GM04504 (cell line): ENCODE measurements at places on chromosomes 16 and 17.
A peak's percentile ranks its signal among the peaks of the same experiment; 100 is the strongest.

DNA sequence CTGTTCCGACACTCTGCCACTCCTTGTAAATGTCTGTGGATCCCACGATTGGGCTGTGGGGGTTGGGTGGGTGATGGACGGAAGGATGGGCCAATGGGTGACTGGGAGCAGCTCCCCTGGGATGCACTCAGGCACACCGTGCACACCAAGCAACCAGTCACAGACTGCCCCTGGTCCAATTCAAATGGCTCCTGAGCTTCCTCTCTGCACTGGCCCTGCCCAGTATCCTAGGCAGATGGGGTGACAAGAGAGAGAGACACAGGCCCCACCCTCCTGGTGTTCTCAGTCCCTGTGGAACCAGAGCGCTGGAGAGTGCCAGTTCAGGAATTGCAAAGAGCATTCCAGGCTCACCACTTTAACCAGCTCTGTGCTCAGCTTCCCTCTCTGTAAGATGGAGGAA is 32.8 kb downstream of the BEAN1 start:
- DNase-seq, result no peak

DNA sequence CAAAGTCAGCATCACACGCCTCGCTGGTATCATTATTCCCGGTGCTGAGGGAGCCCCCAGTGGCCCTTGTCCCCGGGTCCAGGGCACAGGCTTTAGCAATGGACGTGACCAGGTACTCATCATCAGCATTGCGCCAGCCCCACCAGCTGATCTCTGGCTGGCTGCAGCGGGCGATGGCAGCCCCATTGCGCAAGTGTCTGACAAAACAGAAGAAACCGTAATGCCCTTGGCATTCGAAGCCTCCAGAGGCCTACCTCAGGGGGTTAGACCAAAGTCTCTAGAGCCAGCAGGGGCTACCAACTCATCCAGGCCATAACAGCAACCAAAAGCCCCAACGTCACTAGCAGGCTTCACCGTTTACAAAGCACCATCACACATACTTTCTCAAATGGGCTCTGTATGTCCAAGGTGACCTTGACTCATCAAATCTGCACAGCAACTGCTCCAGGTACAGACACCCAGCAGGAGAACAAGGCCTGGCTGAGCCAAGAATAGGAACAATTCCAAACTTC is 7.3 kb downstream of the MTMR4 start:
- DNase-seq, result no peak

- DNase-seq, result peak; percentile 87
These were observed 40.7 kb downstream of the ACTG1 start for GRCh38 chr17:81471818-81472456.

GRCh38 chr17:29136998-29137730 is 43.0 kb downstream of the MYO18A start:
- no peak for DNase-seq

DNA sequence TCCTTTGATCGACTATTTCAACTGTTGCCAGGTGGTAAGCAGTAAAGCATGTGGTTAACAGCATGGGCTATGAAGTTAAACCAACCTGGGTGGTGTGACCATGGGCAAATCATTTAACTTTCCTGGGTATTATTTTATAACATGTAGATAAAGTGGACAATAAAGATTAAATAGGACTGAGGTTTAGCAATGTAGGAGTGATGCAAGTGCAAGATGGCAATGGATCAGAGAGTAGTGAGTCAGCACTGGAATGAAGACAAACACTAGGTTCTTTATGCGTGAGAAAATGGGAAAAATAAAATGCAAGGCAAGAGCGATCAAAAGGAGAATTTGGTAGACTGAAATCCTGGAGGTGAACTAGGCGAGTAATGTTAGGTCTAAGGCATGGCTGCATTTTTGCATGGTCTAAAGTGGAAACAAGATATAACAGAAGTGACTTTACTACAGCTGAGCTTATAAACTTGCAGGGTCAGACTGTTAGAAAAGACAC is 222.4 kb upstream of the AXIN2 start:
- DNase-seq, result peak; percentile 76

DNA sequence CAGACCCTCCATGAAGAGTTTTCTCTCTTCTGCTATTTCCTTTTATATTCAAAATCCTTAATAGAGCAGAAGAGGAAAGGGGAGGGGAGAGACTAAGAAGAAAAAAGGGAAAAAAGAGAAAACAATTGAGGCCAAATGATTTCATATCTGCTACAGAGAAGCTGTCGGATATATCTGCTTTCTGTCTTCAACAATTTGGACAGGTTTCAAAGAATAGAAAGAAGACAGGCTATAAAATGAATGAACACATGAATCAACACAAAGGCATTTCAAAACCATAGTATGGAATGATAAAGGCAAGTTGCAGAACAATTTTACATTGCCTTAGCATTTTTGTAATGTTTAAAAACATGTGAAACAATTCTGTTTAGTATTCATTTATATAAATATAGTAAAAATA is 4.7 kb upstream of the CMTR2 start:
- DNase-seq, result no peak

DNA sequence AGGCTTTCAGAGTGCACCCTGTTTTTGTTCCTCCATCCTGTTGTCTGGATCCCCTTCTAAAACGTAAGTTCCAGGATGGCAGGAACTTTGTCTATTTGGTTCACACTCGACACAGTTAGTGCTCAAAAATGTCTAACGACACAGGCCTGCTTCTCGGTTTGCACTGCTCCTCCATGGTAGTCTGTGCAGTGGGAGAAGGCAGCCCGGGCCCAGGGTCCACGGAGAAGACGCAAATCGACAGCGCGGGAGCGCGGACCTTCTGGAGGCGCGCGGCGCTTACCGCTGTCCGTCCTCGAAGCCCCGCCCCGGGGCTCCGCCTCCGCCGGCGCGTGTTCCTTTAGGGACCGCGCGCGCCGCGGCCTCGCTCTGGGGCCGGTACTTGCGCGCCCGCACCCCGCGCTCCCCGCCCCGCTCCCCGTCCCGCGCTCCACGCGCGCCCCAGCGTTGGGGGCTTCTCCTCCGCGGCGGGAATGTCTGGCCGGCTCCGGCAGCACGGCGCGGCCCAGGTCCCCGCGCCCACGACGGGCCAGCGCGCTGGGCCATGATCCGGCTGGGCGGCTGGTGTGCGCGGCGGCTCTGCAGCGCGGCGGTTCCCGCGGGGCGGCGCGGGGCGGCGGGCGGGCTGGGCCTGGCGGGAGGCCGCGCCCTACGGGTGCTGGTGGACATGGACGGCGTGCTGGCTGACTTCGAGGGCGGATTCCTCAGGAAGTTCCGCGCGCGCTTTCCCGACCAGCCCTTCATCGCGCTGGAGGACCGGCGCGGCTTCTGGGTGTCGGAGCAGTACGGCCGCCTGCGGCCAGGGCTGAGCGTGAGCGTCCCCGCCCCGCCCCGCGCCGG is at the start of gene NT5M:
NT5M (plus strand) TSS at position 364 of the 837 bp plus-strand sequence; CDS start at position 542, 178 bp downstream.
- DNase-seq, result no peak

- DNase-seq, result no peak
These were observed 1.9 kb downstream of the ACSM3 start for GRCh38 chr16:20765732-20766131.

GRCh38 chr17:8818654-8819330 is 19.6 kb upstream of the MFSD6L start:
- no peak for DNase-seq

DNA sequence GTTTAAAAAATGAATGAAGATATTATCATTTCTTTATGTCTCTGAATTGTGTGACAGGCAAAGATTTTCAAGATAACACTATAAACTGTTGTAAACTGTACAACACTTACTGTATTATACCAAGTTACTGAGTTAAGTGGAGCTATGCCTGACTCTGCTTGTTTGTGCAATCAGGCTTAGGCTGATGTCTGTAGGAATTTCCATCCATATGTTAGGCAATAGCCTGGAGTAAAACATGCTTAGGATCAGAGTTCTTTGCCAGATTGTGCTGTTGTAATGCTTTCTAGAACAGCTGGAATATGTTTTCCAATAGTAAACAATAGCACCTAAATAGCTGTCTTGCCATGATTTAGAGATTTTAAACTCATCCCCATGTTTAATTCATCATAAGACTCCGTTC is 1496.7 kb downstream of the CDH11 start:
- no peak for DNase-seq

GRCh38 chr16:50351116-50351515 is 17.7 kb downstream of the BRD7 start:
- no peak for DNase-seq

- DNase-seq, result no peak
These were observed 16.3 kb upstream of the COX10 start for GRCh38 chr17:14052886-14053615.

DNA sequence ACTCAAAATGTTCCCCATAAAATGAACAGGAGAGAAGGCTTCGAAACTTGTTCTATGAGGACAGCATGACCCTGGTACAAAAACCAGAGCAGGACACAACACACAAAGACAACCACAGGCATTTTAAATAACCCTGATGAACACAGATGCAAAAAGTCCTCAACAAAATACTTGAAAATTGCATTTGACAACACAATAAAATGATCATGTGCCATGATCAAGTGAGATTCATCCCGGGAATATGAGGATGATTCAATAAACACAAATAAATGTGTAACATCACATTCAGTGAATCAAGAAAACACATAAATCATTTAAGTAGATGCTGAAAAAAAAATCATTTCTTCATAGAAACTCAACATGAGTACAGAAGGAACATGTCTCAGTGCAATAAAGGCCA is 208.4 kb upstream of the WSB1 start:
- DNase-seq, result no peak

DNA sequence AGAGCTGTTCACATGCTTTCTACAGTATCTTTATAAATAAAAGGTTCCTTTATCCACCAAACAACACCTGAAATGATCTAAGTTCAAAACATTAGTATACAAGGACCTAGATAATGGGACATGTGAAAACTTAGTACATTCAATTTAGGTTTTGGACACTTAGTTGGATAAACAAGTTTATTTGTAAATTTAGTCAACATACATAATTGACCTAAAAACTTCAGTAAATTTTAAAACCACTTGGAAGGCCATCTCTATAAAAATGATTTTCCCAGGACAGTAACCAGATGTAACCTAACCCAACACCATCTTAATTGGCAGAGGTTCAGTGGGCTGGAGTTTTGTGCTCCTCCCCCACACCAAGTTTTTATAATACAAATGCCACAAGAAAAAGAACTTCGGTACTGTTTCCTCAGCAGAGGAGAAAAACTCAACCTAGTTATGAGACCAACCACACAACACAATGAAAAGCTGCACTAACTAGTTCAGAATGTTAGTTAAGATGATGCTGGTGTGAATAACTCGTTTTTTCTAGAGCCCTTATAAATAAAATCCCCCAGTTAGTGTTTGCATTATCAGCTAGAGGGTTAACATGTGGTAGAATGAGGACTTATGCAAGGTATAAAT is 7.2 kb upstream of the UNK start:
- DNase-seq, result no peak

GRCh38 chr16:11409398-11409797 is 64.1 kb downstream of the RMI2 start:
- no peak for DNase-seq
